ENCODE measurements at places on chromosomes 12 and 14. TPM values are rescaled to one million over a fixed set of nuclear protein-coding genes. Genes with fewer than 3 reads are reported as not detected.

IFT43 gene
- total RNA-seq, result 37.4 TPM

MRPL51 gene
- total RNA-seq, result 101 TPM

STAB2 gene
- not detected for total RNA-seq

EPYC gene
- not detected for total RNA-seq

TMPRSS12 gene
- total RNA-seq, result not detected

NTF3 gene
- 7.4 TPM for total RNA-seq

NGB gene
- not detected for total RNA-seq

CLEC2B gene
- total RNA-seq, result 40.6 TPM

KRT77 gene
- total RNA-seq, result not detected

LRRC43 gene
- 1.7 TPM for total RNA-seq

DDX24 gene
- 92.1 TPM for total RNA-seq

KLRB1 gene
- total RNA-seq, result not detected

TMEM119 gene
- total RNA-seq, result 186 TPM

SVOP gene
- not detected for total RNA-seq

KRT7 gene
- total RNA-seq, result 36.7 TPM

KRT79 gene
- not detected for total RNA-seq

HCAR2 gene
- total RNA-seq, result not detected

CYP46A1 gene
- under 0.01 TPM for total RNA-seq

CEBPE gene
- total RNA-seq, result not detected

MTHFD1 gene
- total RNA-seq, result 30.9 TPM

CLEC7A gene
- under 0.01 TPM for total RNA-seq

SRGAP1 gene
- total RNA-seq, result 14.5 TPM

RNFT2 gene
- 7.3 TPM for total RNA-seq

TMEM179 gene
- total RNA-seq, result not detected

SMCO3 gene
- under 0.01 TPM for total RNA-seq

TAS2R8 gene
- 0.43 TPM for total RNA-seq

PLD4 gene
- total RNA-seq, result not detected

TMEM52B gene
- total RNA-seq, result 3.5 TPM

CFAP251 gene
- 6.8 TPM for total RNA-seq

Measured in fibroblast of villous mesenchyme (primary cell).